Stimulated activated naive CD4-positive, alpha-beta T cell (primary cell): ENCODE measurements at places on chromosomes 16 and 17.

DNA sequence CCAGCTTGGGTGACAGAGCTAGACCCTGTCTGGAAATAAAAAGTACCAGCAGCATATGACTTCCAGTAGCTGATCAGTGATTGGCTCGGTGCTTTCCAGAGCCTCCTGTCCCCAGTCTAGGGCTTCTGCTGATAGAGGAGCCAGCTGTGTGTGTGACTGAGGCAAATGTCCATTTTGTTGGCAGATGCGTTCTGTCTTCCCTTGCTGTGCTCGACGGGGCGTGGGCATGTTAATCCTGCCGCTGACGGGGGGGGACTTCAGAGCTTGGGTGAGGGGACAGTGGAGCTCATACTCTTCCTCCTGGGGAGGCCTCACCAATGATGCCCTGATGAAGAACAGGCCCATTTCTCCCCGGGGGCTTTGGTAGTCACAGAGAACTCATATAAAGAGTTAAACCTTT, 14.6 kb downstream of the KCTD2 start:
- DNase-seq = no peak

DNA sequence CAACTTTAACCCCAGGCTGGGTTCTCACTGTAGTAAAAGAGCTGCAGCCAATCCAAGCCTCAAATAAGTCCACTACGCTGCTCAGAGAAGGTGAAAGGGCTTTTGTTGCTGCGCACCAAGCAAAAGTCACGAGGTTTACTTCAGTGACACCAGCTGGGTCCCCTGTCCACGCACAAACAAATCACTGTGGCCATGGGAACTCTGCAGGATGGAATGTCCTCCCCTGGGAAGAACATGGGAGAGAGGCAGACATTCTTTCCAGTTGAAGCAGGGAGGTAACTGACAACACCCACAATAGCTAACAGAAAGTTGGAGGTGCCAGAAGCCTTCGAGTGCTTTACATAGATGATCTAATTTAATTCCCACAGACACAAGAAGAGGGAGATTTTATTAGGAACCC, 181.9 kb downstream of the PMP22 start:
- DNase-seq = no peak

- DNase-seq = no peak
Observed at GRCh38 chr17:79216826-79217225, 142.2 kb downstream of the ENGASE start.

- DNase-seq = no peak
Observed at GRCh38 chr16:86952769-86953168, 364.4 kb downstream of the C16orf95 start.

DNA sequence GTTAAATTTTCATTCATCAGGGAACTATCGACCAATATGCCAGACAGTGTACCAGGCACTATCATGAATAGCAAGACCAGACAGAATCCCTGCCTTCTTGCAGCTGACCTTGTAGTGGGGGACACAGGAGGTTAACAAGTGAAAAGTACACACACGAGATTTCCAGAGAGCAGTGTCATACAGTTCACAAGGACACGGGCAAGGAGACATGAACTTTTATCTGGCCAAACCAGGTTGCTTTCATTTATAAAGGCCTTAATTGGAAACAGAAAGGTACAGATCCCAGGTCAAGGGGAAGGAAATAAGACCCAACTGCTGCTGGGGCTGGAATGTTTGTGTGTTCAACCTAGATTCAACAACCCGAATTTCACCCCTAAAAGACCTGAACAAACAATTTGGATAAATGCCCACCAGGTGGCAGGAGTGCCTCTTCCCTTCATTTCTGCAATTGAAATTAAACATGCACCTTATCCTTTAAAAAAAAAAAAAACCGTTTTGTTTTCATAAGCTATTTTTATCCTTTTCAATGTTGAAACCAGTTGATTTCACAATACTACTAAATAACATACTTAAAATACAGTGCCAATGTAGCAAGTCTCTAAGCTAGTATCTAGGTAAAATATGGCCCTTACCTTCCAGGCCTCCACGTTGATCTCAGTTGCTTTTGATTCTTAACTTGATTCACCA, 65.9 kb downstream of the EMP2 start:
- DNase-seq = no peak

GRCh38 chr17:59516451-59516850, 49.0 kb upstream of the DHX40 start:
- DNase-seq = no peak

DNA sequence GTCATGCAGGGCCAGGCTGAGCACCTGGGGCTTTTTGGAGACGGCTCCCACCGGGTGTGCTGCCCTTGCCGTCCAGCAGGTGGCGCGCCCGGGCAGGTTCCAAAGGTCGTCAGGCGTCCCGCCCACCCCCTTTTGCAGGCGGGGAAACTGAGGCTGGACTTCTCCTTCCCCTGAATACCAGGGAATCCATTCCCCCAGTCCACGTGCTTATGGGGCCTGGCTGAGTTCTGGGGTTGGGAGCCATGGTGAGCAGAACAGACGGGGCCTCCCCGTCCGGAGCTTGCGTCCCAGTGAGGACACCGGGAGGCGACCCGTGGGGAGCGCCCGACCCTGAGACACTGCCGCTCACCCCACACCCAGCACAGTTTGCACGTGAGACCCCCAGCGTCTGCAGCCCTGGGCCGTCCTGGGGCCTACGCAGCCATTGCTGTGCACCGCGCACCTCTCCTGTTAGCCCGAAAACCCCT, 51.8 kb upstream of the JPH3 start:
- DNase-seq = peak; percentile 58

GRCh38 chr17:79558091-79558900, 52.6 kb downstream of the RBFOX3 start:
- no peak for DNase-seq

DNA sequence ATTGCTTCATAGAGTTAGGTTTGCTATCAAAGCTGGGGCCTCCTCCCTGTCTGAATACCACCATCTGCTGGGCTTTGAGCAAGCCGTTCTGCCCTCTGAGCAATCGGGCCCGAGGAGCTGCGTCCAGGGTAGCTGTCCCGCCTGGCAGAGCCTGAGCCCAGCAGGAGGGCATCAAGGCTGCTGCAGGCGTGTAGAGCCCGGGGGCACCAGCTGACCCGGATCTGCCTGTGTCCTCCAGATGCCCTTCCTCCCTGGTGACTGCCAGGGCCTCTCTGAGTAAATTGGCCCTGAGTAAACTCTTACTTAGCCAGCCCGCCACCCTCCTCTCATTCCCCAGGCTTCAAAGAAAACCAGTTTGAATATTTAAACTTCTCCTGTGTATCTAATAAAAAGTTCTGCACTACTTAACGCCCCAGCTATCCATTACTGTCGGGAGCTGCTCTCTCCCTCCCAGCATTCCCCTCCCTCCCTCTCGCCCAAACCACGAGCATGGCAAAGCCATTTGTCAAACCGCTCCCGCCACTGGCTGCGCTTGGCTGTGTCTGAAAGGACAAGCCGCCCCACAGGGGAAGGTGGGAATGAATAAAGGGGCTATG, 16.4 kb downstream of the CDK5RAP3 start:
- DNase-seq = no peak

GRCh38 chr17:28811651-28812090, 30.9 kb downstream of the FAM222B start:
- peak; percentile 29 for DNase-seq

- no peak for DNase-seq
Observed at GRCh38 chr17:35907691-35908090, 22.9 kb downstream of the RDM1 start.

GRCh38 chr16:70161350-70161749, 12.2 kb upstream of the CLEC18C start:
- no peak for DNase-seq

DNA sequence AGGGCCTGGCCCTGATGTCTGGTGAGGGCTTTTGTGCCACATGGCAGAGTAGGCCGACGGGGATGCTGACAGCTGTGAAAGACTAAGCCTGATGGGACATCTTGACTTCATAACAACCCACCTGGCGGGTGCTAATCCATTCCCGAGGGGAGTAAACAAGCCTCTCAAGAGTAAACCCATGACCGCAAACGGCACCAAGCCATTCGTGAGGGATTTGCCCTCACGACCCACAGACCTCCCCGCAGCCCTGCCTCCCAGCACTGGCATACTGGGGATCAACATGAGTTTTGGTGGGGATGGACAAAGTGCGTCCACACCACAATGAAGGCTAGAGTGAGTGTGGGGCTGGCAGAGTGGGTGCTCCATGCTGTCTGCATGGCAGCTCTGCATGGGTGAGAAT, 11.7 kb downstream of the RNF213 start:
- no peak for DNase-seq

DNA sequence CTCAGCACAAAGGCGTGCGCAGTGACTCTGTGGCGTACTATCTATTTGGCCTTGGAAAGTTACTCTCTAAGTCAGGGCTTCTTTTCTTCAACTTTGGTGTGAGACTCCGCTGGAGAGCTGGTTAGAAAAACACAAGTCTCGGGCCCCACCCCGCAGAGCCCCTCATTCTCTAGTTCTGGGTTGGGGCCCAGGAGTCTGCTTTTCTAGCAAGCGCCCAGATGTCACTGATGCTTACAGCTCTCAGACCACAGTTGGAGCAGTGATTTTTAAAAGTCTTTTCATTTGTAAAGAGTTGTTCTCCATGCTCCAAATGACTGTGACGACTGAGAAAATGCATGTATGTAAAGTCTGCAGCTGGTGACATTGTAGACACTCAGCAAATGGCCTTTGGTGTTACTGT, 582.3 kb downstream of the WWOX start:
- DNase-seq = no peak

DNA sequence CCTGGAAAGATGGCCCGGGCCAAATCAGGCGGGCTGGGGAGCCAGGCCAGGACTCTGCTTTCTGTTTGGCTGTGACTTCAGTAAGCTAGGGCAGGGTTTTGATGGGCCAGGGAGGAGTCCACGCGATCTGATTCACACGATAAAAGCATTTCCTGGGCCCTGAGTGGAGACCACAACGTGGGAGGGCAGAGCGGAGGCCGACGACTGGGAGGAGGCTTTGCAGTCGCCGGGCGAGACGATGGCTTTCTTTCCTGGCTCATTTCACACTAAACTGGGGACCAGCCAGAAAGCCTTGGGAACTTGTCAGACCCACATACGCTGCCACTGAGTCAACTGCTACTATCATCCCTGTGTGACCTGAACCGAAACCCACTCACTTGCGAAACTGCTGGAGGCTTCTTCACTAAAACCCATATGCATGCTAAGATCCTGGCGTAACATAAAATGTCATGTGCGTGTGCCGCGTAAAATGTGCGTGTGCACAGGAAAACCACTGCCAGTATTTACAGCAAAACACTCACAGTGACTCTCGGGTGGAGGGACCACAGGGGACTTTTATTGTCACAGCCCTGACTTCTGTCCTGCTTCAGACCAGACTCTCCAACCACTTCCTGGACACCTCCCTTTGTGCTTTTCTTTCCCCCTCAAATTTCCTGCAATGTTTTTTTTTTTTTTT, 14.2 kb upstream of the RHBDF2 start:
- peak; percentile 71 for DNase-seq

GRCh38 chr17:82322526-82323453, 5.4 kb upstream of the CD7 start:
- no peak for DNase-seq

- no peak for DNase-seq
Observed at GRCh38 chr16:2455081-2455845, 4.6 kb upstream of the TEDC2 start.

- no peak for DNase-seq
Observed at GRCh38 chr16:58046054-58046881, 20.7 kb downstream of the MMP15 start.

DNA sequence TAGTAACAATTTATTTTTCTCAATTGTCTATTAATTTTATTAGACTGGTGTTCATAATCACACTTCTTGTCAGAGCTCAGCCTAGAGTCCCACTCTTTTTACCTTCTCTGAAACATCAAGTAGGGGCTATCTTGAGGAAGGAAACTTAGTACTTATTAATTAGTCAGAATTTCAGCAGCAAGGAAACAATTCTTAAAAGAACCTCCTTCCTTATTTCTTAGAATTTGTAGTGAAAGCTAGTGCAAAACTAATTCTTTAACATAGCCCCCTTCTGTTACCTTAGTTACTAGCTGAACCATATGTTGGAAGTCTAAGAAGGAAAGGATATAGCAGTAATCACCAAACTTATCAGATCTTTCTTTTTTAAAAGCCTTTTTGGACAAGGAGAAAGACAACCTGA, 35.2 kb downstream of the MAP2K4 start:
- DNase-seq = no peak

DNA sequence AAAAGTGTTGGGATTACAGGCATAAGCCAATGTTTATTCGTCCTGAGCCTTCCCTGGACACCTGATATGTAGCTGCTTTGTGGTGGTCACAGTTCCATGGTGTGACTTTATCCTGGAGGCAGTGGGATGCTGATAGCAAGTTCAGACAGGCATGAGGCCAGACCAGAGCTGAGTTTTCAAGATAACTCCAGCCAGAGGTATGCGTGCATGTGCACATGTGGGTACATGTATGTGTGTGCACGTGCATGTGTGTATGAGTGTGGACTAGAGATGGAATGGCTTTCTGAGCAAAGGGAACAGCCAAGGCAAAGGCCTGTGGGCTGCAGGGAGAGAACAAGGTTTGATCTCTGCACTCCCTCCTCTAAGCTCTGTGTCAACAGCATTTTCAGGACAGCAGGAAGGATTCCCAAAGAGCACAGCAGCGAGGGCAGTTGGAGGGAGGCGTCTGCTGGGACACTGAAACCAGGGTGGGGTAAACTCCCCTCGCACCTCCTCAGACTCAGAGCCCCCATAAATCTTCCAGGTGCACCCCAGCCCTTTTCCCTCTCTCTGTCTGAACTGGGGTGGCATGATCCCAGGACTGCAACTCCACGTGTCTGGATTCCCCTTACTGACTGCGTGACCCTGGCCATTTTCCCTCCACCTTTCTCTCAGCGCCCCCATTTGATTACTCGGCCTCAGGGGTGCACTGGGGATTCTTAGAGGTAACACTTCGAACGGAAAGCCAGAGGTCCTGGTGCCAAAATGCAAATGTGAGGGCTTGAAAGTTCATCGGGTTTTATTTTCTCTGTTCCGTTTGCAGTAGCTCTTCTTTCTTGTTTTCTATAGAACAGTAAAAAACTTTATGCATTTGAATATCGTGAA, 15.3 kb downstream of the NLRC5 start:
- no peak for DNase-seq

- no peak for DNase-seq
Observed at GRCh38 chr16:31243734-31244670, 15.8 kb upstream of the ITGAM start.

GRCh38 chr17:82917699-82918345, 78.0 kb upstream of the ZNF750 start:
- peak; percentile 17 for DNase-seq

GRCh38 chr17:42878123-42878880, 22.3 kb upstream of the G6PC1 start:
- no peak for DNase-seq

DNA sequence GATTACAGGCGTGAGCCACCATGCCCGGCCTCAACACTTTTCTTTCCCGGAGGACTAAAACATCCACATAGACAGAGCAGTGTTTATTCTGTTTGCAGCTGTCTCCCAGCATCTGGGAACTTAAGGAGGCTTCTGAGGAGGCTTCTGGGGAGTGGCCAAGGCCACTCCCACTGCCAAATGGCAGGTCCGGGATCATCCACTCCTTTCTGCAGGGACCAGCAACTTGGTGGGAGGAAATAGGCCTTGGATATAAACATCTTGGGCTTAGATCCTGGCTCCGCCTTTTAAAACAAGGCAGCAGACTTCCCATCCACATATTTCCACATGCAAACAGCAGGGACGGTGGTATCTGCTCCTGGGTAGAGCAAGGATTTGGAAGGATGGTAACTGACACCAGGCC, 14.1 kb upstream of the SPATA32 start:
- DNase-seq = no peak
